ENCODE measurements at places on chromosomes 3 and 15.

DNA sequence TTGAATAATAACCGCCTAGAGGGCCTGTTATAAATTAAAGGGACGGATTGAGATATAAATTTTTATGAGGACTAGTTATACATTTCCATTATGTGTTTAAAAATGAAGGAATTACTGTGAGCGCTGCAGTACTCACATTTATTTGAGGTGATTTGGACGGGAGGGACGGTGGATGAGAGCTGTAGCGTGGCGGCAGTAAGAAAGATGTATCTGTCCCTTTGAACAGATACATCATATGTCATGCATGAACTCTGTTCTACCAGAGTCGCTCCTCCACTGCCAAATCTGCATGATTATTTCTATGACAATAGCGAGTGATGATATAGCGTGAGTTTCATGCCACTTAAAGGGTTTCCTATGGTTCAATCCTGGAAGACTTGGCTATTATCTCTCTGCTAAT lies 538.8 kb downstream of the MCTP2 start:
- no peak for DNase-seq

DNA sequence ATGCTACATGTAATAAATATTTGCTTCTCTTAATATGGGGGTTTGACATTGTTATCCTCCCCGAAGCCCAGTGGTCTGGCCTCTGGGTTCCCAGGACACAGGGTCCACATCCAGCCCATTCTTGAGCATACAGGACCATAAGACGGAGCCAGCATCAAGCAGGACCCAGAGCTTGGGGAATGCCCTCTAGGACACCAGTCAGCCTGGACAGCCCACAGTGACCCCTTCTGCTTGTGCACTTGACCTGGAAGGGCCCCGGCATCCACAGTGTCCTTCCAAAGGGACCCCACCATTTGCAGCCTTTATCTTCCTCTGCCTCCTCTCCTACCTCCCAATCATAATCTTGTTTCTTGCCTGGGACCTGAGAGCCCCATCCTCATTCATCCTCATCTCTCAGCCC lies 46.2 kb upstream of the IREB2 start:
- DNase-seq, result no peak

DNA sequence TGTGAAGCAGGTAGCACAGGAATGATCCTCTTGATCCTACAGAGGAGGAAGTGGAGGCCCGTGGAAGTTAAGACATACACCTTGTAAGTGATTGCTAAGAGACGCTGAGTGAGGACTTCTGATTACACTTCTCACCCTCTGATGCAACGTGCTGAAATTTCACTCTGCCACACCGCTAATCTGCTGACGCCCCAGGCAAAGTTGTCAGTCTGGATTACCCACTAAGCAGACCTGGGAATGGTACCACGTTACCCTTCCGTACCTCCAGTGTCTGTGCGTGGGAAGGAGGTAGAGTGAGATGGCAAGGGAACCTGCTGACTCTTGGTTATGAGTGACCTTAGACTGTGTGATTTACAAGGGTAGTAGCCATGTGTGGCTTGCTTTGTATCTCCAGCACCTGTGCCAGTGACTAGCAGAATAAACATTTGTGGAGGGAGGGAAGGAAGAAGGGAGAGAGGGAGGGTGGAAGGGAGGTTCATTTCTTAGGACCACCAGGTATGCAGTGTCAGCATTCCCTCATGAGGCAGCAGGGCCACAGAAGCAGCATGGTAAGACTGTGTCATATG lies 115.0 kb downstream of the ALDH1A2 start:
- DNase-seq, result no peak

DNA sequence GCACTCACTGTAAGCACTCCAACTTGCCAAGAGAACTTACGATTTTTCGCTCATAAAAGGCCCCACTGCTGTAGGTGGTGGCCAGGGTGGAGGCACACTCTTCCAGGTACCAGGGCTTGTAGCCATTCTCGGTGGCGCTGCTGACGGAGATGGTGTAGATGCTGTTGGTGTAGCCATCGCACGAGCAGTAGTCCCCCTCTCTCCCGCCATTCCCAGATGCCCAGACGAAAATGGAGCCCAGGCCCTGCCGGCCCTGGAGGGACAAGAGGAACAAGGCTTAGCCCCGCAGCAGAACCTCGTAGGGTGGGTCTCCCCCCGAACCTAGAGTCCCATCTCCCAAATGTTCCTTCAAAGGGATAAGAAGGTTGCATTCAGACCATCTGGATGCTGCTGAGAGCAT lies 96.3 kb downstream of the PCSK6 start:
- no peak for DNase-seq

GRCh38 chr3:52367891-52368880 lies 52.1 kb downstream of the DNAH1 start:
- DNase-seq, result no peak

GRCh38 chr15:85673326-85673725 lies 121.4 kb downstream of the KLHL25 start:
- DNase-seq, result no peak
